Activated CD4-positive, alpha-beta T cell treated with anti-CD3 and anti-CD28 coated beads for 36 hours (primary cell): ENCODE measurements at places on chromosomes 3 and 15.
A peak's percentile ranks its signal among the peaks of the same experiment; 100 is the strongest.

GRCh38 chr3:131658115-131658514 is 155.3 kb upstream of the MRPL3 start:
- DNase-seq: no peak

- DNase-seq: no peak
Measured at GRCh38 chr3:186536883-186537844, 7.0 kb downstream of the CRYGS start.

- no peak for DNase-seq
Measured at GRCh38 chr3:8651418-8652323, 7.1 kb upstream of the SSUH2 start.

GRCh38 chr15:67101911-67102598 is 36.7 kb downstream of the SMAD3 start:
- peak; percentile 65 for DNase-seq

DNA sequence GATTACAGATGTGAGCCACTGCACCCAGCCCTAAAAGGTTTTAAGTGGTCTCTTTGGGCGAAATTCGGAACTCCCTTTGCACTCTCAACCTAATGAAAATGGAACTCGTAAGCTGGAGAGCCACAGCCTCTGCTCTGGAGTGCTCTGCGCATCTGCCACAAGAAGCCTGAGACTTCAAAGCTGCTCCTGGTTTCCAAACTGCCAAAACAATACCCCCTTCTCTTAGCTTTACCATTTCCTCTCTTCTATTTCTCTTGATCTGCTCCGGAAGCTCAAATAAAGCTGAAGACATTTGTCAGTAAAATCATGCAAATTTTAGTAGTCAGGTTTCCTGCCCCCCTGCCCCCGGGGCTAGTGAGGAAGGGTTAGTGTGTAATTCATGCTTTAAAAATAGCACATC is 312.7 kb downstream of the MFSD1 start:
- DNase-seq: no peak

DNA sequence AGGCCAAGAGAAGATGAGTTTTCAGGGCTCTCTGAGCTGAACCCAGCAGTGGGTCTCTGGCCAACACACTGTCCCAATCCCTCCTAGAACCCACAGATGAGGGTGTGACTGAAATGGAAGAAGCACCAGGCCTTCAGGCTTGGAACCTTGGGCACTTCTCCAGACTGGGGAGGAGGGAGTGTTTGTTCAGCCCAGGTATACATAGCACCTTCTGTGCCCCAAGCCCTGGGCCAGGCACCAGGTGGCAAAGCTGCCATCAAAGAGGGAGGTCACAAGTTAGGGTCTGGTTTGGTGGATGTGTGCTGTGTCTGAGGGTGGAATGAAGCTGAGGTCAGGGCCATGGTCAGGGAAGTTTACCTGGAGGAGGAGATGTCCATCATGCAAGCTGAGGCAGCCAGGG is 15.8 kb upstream of the RHO start:
- DNase-seq: no peak

- DNase-seq: no peak
Measured at GRCh38 chr3:5184499-5184898, 3.0 kb upstream of the EDEM1 start.

- DNase-seq: no peak
Measured at GRCh38 chr15:58115692-58116091, 22.5 kb upstream of the AQP9 start.

DNA sequence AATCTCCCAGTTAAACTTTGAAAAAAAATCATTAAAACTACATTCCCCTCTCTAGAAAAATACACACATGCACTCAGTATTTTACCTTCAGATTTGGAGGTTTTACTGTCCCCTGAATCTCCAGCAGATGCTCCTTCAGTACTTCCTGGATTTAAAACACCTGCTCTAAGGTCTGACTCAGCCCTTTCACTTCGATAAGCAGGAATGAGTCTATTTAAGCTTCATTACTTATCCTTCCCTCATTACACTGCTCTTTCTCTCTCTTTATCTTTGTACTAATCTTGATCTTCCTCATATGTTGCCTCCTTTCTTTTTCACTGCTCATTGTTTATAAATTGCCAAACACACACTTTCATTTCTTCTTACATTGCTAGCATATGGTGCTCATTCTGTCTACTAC is 443.9 kb downstream of the DIPK2A start:
- DNase-seq: no peak

- DNase-seq: no peak
Measured at GRCh38 chr3:62636235-62636826, 238.9 kb downstream of the CADPS start.

DNA sequence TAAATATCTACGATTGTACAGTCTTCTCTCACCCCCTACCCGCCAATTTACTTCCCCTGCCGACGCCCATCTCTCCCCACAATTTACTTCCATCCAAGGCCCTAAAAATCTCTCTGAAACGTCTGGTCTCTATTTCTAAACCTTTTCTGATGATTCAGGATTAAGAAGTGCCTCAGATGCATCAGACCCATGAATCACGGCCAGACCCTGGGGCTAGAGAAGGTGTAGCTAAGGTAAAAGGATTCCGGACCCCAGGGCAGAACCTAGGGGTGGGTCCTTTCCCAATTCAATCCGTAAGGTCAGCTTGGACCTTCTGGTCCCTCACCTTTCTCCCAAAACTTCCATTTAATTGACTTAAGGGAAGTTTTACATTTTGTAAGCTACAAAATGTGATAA is 46.4 kb downstream of the LRIG1 start:
- DNase-seq: no peak

DNA sequence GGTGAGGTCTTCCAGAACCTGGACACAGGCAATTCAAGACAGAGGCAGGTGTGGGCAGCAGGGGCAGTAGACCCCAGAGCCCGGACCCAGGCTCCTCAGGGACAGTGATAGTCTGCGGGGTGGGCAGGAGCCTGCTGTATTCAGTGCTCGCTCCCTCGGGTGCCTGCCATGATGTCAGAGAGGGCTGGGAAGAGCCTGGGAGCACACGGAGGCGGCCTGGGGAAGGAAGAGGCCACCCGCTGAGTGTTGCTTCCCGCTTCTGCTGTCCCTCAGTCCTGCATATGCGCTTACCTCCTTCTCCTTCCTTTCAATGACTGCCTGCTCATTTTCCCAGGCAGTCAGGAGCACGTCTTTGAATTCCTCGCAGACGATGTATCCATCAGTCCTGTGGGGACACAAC is 22.8 kb downstream of the TMEM43 start:
- DNase-seq: no peak

DNA sequence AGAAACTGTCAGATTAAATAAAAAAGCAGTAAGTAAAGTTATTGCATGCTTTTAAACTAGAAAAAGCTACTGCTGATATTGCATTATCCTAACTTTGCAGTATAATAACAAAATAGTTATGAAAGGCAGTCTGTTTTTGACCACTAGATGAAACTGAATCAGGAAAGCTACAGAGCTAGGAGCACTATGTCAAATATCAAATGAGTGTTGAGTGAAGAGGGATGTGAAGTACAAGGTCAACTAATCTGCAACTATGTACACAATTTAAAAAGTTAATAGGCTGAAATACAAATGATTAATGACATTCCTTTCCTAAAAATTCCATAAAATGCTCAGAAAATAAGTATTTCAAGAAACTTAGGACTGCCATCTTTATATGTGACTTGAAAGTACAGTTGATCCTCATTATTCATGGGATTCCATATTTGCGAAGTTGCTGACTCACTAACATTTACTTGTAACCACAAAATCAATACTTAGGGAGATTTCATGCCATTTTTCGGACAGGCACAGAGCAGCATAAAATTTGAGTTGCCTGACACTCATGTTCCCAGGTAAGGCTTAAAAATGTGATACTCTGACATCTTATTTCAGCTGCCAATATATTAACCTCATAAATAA is 34.5 kb downstream of the SLC4A7 start:
- no peak for DNase-seq

DNA sequence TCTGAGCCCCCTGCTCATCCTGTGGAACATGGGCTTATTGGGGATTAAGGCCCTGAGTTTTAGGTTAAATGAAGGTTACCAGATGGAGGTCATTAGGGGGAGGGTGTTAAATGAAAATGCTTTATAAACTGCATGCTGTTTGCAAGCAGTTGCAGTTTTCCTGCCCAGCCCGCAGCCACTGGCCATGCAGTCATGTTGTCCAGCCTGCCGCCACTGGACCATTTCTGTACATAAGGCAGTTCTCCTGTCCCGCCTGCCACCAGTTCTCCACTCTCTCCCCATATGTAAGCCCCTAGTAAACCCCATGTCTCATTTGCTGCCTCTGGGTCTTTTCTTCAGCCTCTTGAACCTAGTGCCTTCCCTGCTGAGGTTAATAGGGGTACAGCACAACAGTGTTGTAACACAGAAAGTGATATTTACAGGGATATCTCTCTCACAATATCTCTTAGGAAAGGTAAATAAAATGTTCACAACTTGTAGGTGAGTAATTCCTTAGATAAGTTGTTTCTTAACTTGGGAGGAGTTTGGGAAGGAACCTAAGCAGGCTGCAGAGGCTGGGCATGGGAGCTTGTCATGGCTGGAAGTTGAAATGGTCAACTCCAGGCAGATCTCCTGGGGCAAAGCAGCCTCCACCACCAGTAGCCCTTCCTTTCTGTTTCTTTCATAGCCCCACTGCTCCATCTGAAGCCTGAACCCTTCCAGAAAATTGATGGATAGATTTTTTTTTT is 148.2 kb downstream of the CMSS1 start:
- DNase-seq: no peak

GRCh38 chr15:60301024-60301423 is 96.8 kb downstream of the ANXA2 start:
- DNase-seq: no peak

DNA sequence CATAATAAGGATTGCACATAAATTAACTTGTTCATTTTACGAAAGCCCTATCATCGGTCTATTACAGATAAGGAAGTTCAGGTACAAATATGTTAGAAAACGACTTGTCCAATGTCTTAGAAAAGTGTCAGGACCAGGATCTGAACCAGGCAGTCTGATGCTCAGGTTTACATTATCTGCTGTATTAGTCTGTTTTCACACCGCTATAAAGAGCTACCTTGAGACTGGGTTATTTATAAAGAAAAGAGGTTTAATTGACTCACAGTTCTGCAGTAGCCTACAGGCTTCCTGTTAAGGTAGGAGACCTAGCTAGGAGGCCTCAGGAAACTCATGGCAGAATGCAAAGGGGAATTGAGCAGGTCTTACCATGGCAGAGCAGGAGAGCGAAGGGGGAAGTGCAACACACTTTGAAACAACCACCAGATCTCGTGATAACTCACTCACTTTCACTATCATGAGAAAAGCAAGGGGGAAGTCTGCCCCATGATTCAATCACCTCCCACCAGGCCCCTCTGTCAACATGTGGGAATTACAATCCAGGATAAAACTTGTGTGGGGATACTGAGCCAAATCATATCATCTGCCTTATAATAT is 45.8 kb upstream of the GOLIM4 start:
- DNase-seq: no peak

DNA sequence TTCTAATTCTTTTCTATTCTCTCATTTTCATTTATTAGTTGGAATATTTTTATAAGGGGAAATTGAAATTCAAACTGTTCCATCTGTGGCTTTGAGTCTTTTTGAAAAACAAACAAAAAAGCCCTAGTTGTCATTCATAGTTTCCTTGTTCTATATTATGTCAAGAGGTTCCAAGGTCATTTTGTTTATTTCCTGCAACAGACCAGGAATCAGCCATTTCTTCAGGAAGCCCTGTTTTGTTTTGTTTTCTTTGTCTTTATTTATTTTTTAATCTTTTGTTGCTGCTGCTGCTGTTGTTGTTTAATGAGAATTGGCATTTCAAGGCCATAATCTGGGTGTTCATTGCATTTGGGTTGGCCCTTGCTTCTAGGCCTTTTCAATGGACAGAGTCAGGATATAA is 14.8 kb downstream of the LNP1 start:
- no peak for DNase-seq

- no peak for DNase-seq
Measured at GRCh38 chr15:29470794-29471193, 201.2 kb upstream of the NSMCE3 start.

GRCh38 chr3:11134794-11135193 is 19.5 kb upstream of the HRH1 start:
- DNase-seq: no peak

DNA sequence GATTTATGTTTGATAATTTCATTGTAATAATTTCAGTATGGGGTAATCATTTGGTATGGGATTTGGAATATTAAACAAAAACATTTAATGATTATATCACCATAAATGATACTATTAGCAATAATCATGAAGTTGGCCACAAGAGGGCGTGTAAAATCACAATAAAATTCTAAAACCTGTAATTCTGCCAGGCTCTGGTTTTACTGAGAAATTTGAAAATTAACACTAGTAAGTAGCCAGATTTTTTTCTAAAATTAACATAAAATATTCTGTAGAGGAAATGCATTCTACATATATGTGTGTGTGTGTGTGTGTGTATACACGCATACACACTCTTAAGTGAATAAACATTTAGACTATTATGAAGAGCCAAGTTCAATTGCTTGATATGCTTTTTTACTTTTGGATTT is 40.5 kb downstream of the FEZF2 start:
- DNase-seq: no peak

DNA sequence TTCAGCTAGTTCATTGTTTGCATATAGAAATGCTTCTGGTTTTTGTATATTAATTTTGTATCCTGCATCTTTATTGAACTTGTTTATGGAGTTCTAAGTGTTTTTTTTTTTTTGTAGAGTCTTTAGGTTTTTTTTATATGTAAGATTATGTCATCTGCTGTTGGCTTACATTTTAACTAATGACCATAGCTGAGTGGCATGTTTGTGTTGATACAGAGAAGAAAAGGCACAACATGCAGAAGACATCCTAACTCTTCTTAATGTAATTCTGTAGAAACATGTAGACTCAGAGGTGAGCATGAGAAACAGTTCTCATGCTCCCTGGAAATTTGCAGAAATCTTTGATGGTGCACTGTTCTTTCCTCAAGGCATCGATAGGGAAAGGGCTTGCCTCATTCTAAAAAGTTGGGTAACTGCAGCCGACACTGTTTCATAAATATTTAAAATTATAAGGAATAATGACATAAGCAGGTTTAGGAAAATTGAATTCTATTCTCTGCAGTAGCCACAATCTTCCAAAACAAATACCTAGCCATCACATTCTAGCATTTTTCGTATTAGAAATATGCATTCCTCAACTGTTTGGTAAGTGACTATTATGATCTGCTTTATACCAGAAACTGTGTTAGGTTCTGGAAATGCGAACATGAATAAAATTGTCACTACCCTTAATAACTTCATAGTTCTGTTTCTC is 499.6 kb upstream of the KCNMB2 start:
- no peak for DNase-seq

- no peak for DNase-seq
Measured at GRCh38 chr3:110533089-110533488, 538.5 kb upstream of the NECTIN3 start.

- no peak for DNase-seq
Measured at GRCh38 chr3:159237226-159237625, 435.4 kb downstream of the MFSD1 start.
